ENCODE measurements at places on chromosomes 6 and 20. TPM values are rescaled to one million over a fixed set of nuclear protein-coding genes. Genes with fewer than 3 reads are reported as not detected.
A peak's percentile ranks its signal among the peaks of the same experiment; 100 is the strongest.

C6orf132 gene
- 0.87 TPM for total RNA-seq

LINC00237 gene
- not detected for total RNA-seq

FILIP1 gene
- 32.0 TPM for total RNA-seq

BCAS1 gene
- total RNA-seq: 0.05 TPM

ADGRB3 gene
- 2.4 TPM for total RNA-seq

DZANK1 gene
- total RNA-seq: 4.2 TPM

PIM1 gene
- 9.6 TPM for total RNA-seq

OR2H1 gene
- total RNA-seq: not detected

LYRM4 gene
- total RNA-seq: 39.0 TPM

PGC gene
- total RNA-seq: not detected

- H3K4me1 ChIP-seq: no peaks in the 10 kb centered on the region
- no peak overlapping the region for H3K4me3 ChIP-seq
- no peaks in the 10 kb centered on the region for H3K36me3 ChIP-seq
- H3K27me3 ChIP-seq: no peaks in the 10 kb centered on the region
These were observed 151.4 kb downstream of the ID4 start for GRCh38 chr6:19988555-19988954.

- no peak overlapping the region for H3K4me3 ChIP-seq
- H3K27ac ChIP-seq: no peak overlapping the region
- no peak for DNase-seq
- H3K4me1 ChIP-seq: no peaks in the 10 kb centered on the region
- no peaks in the 10 kb centered on the region for H3K27me3 ChIP-seq
- H3K36me3 ChIP-seq: no peaks in the 10 kb centered on the region
These were observed 396.0 kb downstream of the TBC1D32 start for GRCh38 chr6:120938164-120938875.

GRCh38 chr20:1664911-1665310, 7.3 kb upstream of the SIRPG start:
- no peak overlapping the region for H3K4me3 ChIP-seq
- no peaks in the 10 kb centered on the region for H3K36me3 ChIP-seq
- H3K4me1 ChIP-seq: no peaks in the 10 kb centered on the region
- H3K27ac ChIP-seq: no peak overlapping the region
- DNase-seq: no peak

DNA sequence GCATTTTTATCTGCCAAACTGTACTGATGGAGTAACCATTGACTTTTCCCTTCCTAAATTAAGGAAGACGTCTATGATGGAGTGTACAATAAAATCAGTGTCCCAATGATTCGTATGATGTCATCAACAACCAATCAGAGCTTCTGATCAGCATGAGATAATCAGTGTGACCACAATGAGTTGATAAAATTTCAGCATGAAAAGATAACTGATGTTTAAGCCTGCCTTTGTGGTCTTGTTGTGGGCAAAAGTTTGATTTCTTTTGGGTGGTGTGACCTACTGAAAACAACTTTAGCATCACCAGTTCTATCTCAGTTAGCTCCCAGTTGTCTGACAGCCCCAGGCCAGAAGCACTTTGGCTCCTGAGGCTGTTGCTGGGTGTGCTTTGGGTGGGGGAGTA, 3.3 kb downstream of the PCIF1 start:
- H3K4me3 ChIP-seq: peak overlapping the region; percentile 47
- H3K27ac ChIP-seq: peak overlapping the region; percentile 80
- H3K27me3 ChIP-seq: peaks cover 9% of the 10 kb centered on the region
- peaks cover 20% of the 10 kb centered on the region for H3K4me1 ChIP-seq
- DNase-seq: no peak

DNA sequence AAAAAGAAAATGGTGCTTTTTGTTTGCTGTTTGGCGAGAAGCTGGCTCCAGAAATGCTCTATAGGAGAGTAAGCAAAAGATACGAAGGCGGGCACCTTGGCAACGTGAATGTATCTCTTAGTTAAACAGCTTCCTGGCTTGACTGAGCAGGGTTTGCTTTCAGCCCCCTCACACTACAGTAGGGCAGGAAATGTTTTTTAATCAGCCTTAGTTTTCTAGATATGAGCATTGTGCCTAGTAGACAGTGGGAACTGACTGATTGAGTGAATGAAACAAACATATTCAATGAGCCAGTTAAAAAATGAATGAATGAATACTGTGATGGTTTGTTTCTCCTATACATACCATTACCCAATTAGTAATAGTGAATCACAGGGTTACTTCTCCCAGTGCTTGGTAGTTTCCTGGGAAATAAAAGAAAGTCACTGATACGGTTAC, 19.9 kb downstream of the CAP2 start:
- peaks cover 8% of the 10 kb centered on the region for H3K4me1 ChIP-seq
- DNase-seq: no peak
- no peaks in the 10 kb centered on the region for H3K36me3 ChIP-seq
- H3K27ac ChIP-seq: no peak overlapping the region
- H3K27me3 ChIP-seq: peaks cover 15% of the 10 kb centered on the region

- DNase-seq: no peak
- H3K4me1 ChIP-seq: no peaks in the 10 kb centered on the region
- no peaks in the 10 kb centered on the region for H3K36me3 ChIP-seq
- peaks cover 2% of the 10 kb centered on the region for H3K27me3 ChIP-seq
These were observed 51.9 kb downstream of the RPF2 start for GRCh38 chr6:111033628-111034289.

GRCh38 chr6:44074439-44074812, 52.8 kb downstream of the MRPL14 start:
- no peak overlapping the region for H3K27ac ChIP-seq
- H3K27me3 ChIP-seq: peaks cover 11% of the 10 kb centered on the region
- H3K4me1 ChIP-seq: peaks cover 13% of the 10 kb centered on the region
- no peaks in the 10 kb centered on the region for H3K36me3 ChIP-seq
- DNase-seq: peak; percentile 60

DNA sequence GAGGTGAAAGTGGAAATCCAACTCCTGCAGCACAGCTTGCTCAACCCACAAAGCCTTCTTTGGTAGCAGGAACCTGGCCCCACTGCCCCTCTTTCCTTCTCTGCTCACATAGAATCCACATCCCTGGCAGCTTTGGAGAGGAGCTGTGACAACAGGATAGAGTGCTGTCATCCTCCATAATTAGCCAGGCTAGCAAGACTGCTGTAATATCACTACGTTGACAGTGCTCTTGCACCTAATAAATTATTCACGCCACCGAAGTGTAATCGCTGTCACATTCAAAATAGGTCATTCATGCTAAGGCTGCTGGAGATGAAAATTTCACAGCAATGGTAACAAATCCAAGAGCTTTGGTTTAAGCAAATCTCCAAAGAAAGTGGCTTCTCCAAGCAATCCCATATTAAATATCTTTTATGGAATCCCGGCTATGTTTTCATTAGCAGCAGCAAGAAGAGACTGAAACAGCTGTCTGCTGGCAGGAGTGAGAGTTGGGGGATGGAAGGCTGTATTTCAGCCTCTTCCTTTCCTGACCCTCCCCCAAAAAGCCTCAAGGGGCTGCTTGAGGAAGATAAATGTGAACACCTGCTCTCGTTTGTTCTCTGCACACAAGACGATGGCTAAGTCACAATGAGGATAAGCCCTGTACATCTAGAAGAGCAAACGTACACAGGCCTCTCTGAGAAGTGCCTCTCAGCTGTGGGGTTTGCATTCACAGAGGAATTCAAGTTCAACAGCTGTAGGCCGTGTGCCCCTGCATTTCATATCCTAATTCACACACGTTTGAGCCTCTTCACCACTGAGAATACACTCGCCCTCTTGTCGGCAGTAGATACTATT, 16.5 kb downstream of the RIPOR2 start:
- H3K4me3 ChIP-seq: no peak overlapping the region
- no peak overlapping the region for H3K27ac ChIP-seq
- no peak for DNase-seq
- no peaks in the 10 kb centered on the region for H3K36me3 ChIP-seq
- H3K27me3 ChIP-seq: peaks cover 6% of the 10 kb centered on the region
- H3K4me1 ChIP-seq: peaks cover 24% of the 10 kb centered on the region

DNA sequence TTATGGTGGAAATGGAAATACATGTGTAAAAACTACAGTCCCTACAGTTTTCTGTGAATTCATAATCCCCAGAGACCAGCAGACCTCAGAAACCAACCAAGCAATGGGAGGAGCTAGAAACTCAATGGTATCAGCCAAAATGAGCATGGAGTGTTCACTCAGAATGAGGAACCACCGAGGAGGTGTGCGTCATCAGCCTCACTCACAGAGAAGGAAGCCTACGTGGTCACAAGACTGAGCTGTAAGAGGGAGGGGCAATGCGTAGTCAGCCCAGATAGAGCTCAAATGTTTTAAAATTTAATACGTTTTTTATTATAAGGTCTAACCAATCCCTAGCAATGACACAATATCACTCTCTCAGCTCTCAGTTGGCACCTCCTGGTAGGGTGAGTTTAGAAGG, 17.4 kb downstream of the MYLK4 start:
- no peaks in the 10 kb centered on the region for H3K36me3 ChIP-seq
- peaks cover 3% of the 10 kb centered on the region for H3K4me1 ChIP-seq
- H3K27ac ChIP-seq: no peak overlapping the region
- no peak for DNase-seq
- peaks cover 2% of the 10 kb centered on the region for H3K27me3 ChIP-seq
- no peak overlapping the region for H3K4me3 ChIP-seq

DNA sequence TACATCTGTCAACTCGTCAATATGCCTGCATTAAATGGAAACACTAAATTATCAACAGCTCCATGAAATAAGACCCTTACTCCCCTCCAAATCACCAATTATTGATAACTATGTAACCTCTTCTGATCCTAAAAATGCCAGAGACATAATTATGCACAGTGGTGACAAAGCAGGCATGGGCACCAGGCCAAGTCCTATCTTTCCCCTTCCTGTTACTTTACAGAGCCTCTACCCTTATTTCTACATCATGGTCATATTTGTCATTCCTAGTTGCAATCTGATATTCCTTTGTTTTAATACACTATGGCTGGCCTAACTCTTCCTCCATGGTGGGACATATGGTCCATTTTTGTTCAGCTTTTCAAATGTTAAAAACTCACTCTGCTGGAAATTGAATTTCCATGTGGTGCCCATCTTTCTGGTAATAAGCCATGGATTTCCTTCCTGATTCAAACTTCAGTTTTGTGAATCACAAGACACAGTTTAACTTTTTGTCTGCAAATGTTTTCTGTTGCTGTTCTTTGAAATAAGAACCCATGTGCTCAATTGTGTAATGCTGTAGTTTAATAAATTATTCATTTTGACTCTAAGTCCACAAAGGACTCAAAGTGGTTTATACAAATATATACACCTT, 41.8 kb upstream of the ARFGEF2 start:
- no peak overlapping the region for H3K27ac ChIP-seq
- H3K36me3 ChIP-seq: no peaks in the 10 kb centered on the region
- DNase-seq: no peak
- H3K4me3 ChIP-seq: no peak overlapping the region
- peaks cover 5% of the 10 kb centered on the region for H3K4me1 ChIP-seq

- peaks cover 29% of the 10 kb centered on the region for H3K36me3 ChIP-seq
- DNase-seq: no peak
- no peak overlapping the region for H3K27ac ChIP-seq
These were observed 58.3 kb downstream of the SERAC1 start for GRCh38 chr6:158109748-158110147.

GRCh38 chr20:2282181-2282580, 13.6 kb upstream of the TGM3 start:
- H3K4me1 ChIP-seq: peaks cover 7% of the 10 kb centered on the region
- peaks cover 4% of the 10 kb centered on the region for H3K27me3 ChIP-seq
- no peaks in the 10 kb centered on the region for H3K36me3 ChIP-seq
- H3K27ac ChIP-seq: no peak overlapping the region

- H3K36me3 ChIP-seq: peaks cover 29% of the 10 kb centered on the region
- peaks cover 33% of the 10 kb centered on the region for H3K27me3 ChIP-seq
- peak overlapping the region; percentile 99 for H3K4me3 ChIP-seq
- peaks cover 26% of the 10 kb centered on the region for H3K4me1 ChIP-seq
These were observed 1.7 kb downstream of the ULBP1 start for GRCh38 chr6:149965194-149966020.

DNA sequence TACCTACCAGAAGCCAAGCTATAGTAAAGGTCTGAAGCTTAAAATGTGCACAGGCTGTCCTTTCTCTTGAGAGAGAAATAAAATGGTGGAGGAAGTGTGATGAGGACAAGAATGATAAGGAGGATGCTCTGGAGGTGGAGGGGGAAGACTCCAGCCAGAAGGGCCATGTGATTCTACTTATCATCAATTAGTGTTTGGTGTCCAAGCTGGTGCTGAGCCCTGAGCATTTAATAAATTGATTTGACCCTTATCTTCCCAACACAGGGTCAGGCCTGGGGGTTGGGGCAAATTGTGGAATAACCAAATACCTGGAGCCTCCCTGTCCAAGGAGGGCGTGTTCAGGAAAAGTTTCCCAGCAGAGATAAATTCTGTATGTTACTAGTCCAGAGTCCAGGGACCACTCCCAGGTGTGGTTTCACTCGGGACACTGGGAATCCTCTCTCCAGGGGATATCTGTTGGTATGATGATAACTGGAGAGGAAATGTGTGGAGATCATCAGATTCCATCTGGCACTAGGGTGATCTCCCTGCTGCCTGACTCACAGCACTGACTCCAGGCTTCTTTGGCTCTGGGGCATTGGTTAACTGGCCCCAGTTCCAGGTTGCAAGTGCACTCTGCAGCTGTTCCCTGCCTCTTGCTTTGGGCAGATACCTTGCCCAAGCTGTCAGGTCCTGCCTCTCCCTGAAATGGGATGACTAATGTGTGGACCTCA, 3.8 kb upstream of the MYBL2 start:
- no peak overlapping the region for H3K27ac ChIP-seq
- H3K4me1 ChIP-seq: no peaks in the 10 kb centered on the region
- H3K36me3 ChIP-seq: no peaks in the 10 kb centered on the region
- H3K27me3 ChIP-seq: no peaks in the 10 kb centered on the region

- no peak overlapping the region for H3K4me3 ChIP-seq
- no peaks in the 10 kb centered on the region for H3K27me3 ChIP-seq
- H3K4me1 ChIP-seq: no peaks in the 10 kb centered on the region
- H3K27ac ChIP-seq: no peak overlapping the region
- peaks cover 2% of the 10 kb centered on the region for H3K36me3 ChIP-seq
These were observed 49.3 kb downstream of the RPF2 start for GRCh38 chr6:111031151-111031550.

- H3K4me1 ChIP-seq: peaks cover 9% of the 10 kb centered on the region
- no peak overlapping the region for H3K27ac ChIP-seq
- peaks cover 3% of the 10 kb centered on the region for H3K36me3 ChIP-seq
- DNase-seq: no peak
These were observed 3.1 kb upstream of the ATXN1 start for GRCh38 chr6:16764188-16764950.

DNA sequence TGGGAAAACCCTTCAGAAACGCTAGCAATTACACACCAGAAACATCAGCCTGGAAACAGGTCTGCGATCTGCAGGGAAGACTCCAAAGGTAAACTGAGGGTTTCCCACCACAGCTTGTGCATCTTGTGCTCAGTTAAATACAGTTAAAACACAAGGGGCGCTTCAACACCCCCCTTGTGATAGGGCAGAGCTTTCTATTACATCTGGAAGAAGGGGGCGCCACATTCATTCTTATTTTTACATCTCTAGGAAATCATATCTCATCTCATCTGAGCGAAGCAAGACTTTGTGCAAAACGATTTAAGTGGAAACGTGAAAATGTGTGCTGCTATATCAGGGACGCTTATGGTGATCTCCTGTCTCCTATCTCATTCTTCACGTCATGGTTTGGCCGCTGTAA, 58.5 kb downstream of the PRND start:
- no peak overlapping the region for H3K27ac ChIP-seq
- no peak for DNase-seq
- peaks cover 19% of the 10 kb centered on the region for H3K4me1 ChIP-seq
- peaks cover 41% of the 10 kb centered on the region for H3K36me3 ChIP-seq
- peaks cover 2% of the 10 kb centered on the region for H3K27me3 ChIP-seq

- no peaks in the 10 kb centered on the region for H3K36me3 ChIP-seq
- DNase-seq: no peak
- no peaks in the 10 kb centered on the region for H3K27me3 ChIP-seq
- no peak overlapping the region for H3K4me3 ChIP-seq
- peaks cover 18% of the 10 kb centered on the region for H3K4me1 ChIP-seq
These were observed 79.6 kb upstream of the SASH1 start for GRCh38 chr6:148263010-148263409.

GRCh38 chr6:17156966-17157365, 55.1 kb downstream of the STMND1 start:
- no peaks in the 10 kb centered on the region for H3K4me1 ChIP-seq
- H3K4me3 ChIP-seq: no peak overlapping the region
- no peaks in the 10 kb centered on the region for H3K27me3 ChIP-seq
- H3K27ac ChIP-seq: no peak overlapping the region
